ENCODE measurements at places on chromosomes 3 and 15. TPM values are rescaled to one million over a fixed set of nuclear protein-coding genes. Genes with fewer than 3 reads are reported as not detected.

PRICKLE2 gene
- not detected for total RNA-seq

DNA sequence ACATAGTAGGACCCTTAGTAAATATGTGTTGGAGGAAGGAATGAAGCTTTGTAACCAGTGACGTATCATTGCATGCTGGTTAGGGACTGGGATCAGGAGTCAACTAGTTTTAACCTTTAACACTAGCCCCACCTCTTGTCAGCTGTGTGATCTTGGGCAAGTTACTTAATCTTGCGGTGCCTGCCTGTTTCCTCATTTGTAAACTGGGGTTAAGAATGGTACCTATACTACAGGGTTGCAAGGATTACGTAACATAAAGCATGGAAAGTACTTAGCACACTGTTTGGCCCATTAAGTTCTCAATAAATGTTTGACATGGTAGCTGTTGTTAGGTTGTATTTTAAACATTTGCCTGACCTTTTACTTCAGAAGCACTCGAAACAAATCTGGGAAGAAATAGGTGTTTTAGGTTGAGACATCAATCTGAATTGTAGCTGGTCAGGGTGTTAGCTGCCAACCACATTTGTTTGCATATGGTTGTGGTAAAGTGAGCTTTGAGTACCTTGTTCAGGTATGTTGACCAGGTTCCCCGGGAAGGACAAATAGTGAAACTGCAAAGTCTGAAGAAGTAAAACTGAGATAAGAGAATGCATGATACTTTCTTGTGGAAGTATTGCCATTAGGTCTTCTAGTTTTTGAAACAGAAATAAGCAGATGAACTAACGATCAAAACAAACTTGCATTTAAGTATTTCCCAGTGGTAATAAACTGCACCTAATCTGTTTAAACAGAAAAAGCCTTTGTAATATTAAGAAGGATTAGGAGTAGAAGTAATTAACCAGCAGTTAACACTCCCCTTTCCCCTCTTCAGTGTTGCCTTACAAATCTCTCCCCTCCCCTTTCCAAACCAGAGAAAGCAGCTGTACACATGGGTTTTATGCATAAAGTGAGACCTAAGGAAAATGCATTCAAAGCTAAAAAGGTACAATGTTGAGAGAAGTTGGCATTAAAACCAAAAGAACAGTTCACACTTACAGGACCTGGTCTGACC is 25.8 kb upstream of the SCAANT1 start:
- H3K36me3 ChIP-seq, result peaks cover 6% of the 10 kb centered on the region
- no peak overlapping the region for H3K27ac ChIP-seq
- no peak overlapping the region for H3K4me3 ChIP-seq
- peaks cover 63% of the 10 kb centered on the region for H3K4me1 ChIP-seq
- DNase-seq, result no peak
- H3K27me3 ChIP-seq, result no peaks in the 10 kb centered on the region

KBTBD8 gene
- total RNA-seq, result 13.5 TPM

- H3K27ac ChIP-seq, result no peak overlapping the region
- H3K36me3 ChIP-seq, result no peaks in the 10 kb centered on the region
- no peaks in the 10 kb centered on the region for H3K27me3 ChIP-seq
- H3K4me3 ChIP-seq, result no peak overlapping the region
- H3K4me1 ChIP-seq, result peaks cover 4% of the 10 kb centered on the region
- peak; percentile 21 for DNase-seq
Observed at GRCh38 chr3:129061023-129061887, 676 bp downstream of the GP9 start.

- H3K27ac ChIP-seq, result no peak overlapping the region
- H3K36me3 ChIP-seq, result no peaks in the 10 kb centered on the region
- no peaks in the 10 kb centered on the region for H3K4me1 ChIP-seq
- DNase-seq, result no peak
- peaks cover 22% of the 10 kb centered on the region for H3K27me3 ChIP-seq
- no peak overlapping the region for H3K4me3 ChIP-seq
Observed at GRCh38 chr3:150931745-150932144, 26.5 kb upstream of the MINDY4B start.

PEX5L gene
- not detected for total RNA-seq

GRCh38 chr3:27568393-27568792 is 84.2 kb upstream of the SLC4A7 start:
- no peak overlapping the region for H3K27ac ChIP-seq
- no peak for DNase-seq
- H3K4me3 ChIP-seq, result no peak overlapping the region
- H3K4me1 ChIP-seq, result no peaks in the 10 kb centered on the region

- no peaks in the 10 kb centered on the region for H3K27me3 ChIP-seq
- DNase-seq, result no peak
- peaks cover 53% of the 10 kb centered on the region for H3K36me3 ChIP-seq
- H3K4me1 ChIP-seq, result peaks cover 14% of the 10 kb centered on the region
Observed at GRCh38 chr3:9380014-9380413, 17.2 kb downstream of the THUMPD3 start.

GRCh38 chr3:134471521-134472193 is 14.1 kb downstream of the ANAPC13 start:
- no peaks in the 10 kb centered on the region for H3K27me3 ChIP-seq
- H3K4me1 ChIP-seq, result no peaks in the 10 kb centered on the region
- H3K27ac ChIP-seq, result no peak overlapping the region
- H3K36me3 ChIP-seq, result peaks cover 8% of the 10 kb centered on the region
- H3K4me3 ChIP-seq, result no peak overlapping the region
- DNase-seq, result no peak

DNA sequence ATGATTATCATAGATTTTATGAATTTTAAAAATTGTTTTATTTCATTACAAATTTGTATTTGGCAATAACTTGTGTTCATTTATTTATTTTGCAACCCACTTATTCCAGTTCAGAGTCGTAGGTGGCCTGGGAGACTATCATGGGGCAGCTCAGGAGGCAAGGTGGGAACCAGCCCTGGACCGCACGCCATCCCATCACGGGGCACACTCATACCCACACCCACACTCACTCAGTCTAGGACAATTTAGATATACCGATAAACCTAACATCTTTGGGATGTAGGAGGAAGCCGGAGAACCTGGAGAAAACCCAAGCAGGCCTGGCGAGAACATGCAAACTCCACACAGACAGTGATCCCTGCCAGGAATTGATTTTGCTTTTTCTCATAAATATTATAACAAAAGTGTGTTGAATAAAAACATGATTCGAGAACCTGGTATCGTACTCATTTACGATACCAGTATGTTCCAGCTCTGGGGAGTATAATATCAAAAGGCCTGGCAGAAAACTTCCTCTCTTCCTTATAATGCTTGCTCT is 205.3 kb downstream of the NFKBIZ start:
- no peak for DNase-seq
- peaks cover 38% of the 10 kb centered on the region for H3K4me1 ChIP-seq
- peaks cover 10% of the 10 kb centered on the region for H3K36me3 ChIP-seq
- H3K4me3 ChIP-seq, result no peak overlapping the region
- H3K27me3 ChIP-seq, result peaks cover 1% of the 10 kb centered on the region

GRCh38 chr15:66595931-66596545 is 30.2 kb upstream of the LCTL start:
- no peak overlapping the region for H3K4me3 ChIP-seq
- DNase-seq, result no peak
- H3K4me1 ChIP-seq, result peaks cover 3% of the 10 kb centered on the region
- no peak overlapping the region for H3K27ac ChIP-seq
- no peaks in the 10 kb centered on the region for H3K27me3 ChIP-seq
- no peaks in the 10 kb centered on the region for H3K36me3 ChIP-seq

DNA sequence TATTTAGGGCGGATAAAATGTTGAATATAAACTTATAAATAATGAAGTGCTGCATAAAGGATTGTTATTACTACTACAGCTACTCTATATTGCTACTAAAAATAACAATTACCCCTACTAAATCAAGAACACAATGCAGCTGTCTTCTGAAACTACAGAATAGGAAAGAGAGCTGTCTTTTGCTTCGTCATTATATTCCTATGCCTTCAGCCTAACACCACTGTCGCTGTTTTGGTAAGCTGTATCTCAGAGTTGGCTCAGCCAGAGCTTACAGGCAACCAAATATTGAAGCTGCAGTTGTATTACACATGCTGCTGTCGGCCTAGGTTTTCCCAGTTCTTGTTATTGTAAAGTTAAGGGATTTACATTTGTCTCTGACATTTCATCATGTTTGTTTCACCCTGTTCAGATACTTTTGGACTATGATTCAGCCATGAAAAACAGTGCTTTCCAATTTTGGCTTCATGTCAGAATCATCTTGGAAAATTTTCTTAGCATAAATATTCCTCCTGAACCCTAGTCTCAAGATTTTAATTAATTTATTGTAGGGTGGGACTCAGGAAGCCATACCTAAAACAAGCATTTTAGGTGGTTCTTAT is 31.3 kb upstream of the LPP start:
- H3K27ac ChIP-seq, result peak overlapping the region; percentile 63
- H3K36me3 ChIP-seq, result no peaks in the 10 kb centered on the region
- peaks cover 1% of the 10 kb centered on the region for H3K27me3 ChIP-seq
- no peak for DNase-seq

GRCh38 chr3:178002113-178002512 is 534.1 kb upstream of the KCNMB2 start:
- no peaks in the 10 kb centered on the region for H3K27me3 ChIP-seq
- H3K36me3 ChIP-seq, result peaks cover 23% of the 10 kb centered on the region

GRCh38 chr3:114155370-114155821 is 23.5 kb downstream of the DRD3 start:
- H3K36me3 ChIP-seq, result no peaks in the 10 kb centered on the region
- peaks cover 8% of the 10 kb centered on the region for H3K4me1 ChIP-seq
- H3K27me3 ChIP-seq, result no peaks in the 10 kb centered on the region
- H3K4me3 ChIP-seq, result no peak overlapping the region
- no peak overlapping the region for H3K27ac ChIP-seq
- peak; percentile 52 for DNase-seq

STRIT1 gene
- total RNA-seq, result not detected

DNA sequence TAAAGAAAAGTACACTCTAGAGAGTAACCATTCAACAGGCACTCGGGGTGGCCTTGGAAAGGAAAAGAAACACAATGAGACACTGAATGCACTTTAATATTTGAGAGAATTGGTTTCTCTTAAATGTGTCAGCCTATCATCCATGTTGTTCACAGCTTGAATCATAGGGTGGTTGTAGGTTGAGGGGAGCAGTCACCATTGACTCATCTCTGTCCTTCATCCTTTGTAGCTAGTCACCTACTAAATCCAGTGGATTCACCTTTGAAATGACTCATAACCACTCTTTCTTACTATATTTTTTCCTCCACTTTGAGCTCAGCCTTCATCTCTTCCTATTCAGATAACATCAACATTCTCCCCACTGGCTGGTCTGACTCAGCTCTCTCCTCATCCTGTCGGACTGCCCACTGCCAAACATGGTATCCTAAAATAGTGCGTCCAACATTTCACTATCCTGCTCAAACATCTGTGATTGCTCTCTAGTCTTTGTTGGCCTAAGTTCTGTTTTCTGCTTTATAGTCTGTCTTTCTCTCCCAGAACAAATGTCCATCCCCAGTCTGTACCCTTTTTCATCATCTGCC is 182.7 kb upstream of the GADL1 start:
- H3K4me1 ChIP-seq, result peaks cover 18% of the 10 kb centered on the region
- peak overlapping the region; percentile 1 for H3K27ac ChIP-seq
- no peaks in the 10 kb centered on the region for H3K27me3 ChIP-seq
- H3K4me3 ChIP-seq, result no peak overlapping the region

DNA sequence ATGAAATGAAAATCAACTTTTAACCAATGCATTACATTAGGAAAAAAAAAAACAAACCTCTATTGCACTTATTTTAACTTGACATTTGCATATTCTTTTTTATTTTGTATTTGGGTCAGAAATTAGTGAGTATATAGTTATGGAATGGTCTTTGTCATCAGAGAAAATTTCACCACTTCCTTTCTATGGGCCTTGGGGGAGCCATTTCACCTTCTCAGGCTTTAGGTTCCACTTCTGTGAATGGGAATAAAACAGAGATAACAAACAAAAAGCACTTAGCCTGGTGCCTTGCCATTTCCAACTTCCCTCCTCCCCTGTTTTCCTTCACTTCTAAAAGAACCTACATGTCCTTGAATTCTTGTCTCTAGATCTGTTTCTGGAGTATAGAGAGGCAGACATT is 168.0 kb upstream of the STT3B start:
- no peak overlapping the region for H3K27ac ChIP-seq
- no peaks in the 10 kb centered on the region for H3K36me3 ChIP-seq
- no peak for DNase-seq
- H3K4me1 ChIP-seq, result peaks cover 24% of the 10 kb centered on the region
- H3K27me3 ChIP-seq, result no peaks in the 10 kb centered on the region

DNA sequence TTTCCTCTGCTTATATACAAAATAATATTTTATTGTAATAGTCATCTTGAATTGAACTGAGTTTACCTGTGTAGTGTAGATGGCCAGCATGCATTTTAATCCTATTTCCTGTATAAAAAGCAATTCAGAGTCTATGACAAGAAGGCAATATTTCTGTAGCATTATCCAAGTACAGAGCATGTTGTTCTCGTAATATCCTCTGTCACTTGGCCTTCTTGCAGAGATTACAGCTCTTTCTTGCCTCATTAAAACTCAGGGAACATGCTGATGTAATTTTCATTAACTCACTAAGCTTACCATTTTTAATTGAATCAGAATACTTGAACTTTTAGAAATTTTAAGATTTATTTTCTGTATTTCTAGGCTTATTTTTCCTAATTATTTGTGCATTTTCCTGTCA is 203.3 kb upstream of the AGTR1 start:
- no peak overlapping the region for H3K4me3 ChIP-seq
- no peaks in the 10 kb centered on the region for H3K4me1 ChIP-seq
- H3K27ac ChIP-seq, result no peak overlapping the region
- DNase-seq, result no peak

DNA sequence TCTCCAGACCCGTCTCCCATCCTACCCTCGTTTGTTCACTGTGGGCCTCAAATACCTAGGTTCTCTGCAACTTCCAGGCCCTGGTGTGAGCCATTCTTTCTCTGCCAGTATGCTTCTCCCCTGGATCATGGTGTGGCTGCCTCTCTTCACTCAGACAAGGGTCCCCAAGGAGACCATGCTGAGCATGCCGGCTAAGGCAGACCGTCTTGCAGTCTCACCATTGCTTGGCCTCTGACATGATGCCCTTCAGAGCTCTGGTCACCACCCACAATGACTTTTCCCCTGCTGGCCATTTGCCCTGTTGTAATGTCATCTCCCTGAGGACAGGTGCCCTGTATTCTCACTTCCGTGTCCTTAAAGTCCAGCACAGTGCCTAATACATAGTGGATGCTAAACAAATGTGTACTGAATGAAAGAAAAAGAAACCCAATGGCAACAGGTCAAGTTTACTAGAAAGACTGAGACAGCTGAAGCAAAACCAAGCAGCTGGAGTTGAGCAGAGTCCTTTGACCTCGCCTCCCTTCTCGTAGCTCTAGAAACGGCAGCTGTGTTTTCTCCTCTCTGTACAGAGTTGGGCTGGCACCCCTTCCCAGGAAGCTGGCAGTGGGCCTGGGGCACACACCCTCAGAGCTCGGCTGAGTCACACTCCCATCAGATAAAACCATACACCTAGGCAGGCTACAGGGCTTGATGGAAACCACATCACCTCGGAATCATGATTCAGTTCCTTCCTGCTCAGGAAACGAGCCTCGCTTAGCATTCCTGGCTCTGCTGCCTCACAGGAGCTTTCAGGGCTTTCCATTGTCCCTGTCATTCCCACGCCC is 8.6 kb downstream of the TLR9 start:
- peaks cover 55% of the 10 kb centered on the region for H3K4me1 ChIP-seq
- peak overlapping the region; percentile 86 for H3K27ac ChIP-seq
- H3K36me3 ChIP-seq, result peaks cover 27% of the 10 kb centered on the region
- peak; percentile 75 for DNase-seq
- H3K4me3 ChIP-seq, result peak overlapping the region; percentile 46

- DNase-seq, result peak; percentile 40
- H3K36me3 ChIP-seq, result peaks cover 2% of the 10 kb centered on the region
- peak overlapping the region; percentile 70 for H3K27ac ChIP-seq
Observed at GRCh38 chr3:38454178-38454883, 641 bp downstream of the ACVR2B start.

Data from activated CD4-positive, alpha-beta memory T cell treated with anti-CD3 and anti-CD28 coated beads for 36 hours (primary cell).